M059J (cell line): ENCODE measurements at places on chromosomes 11 and 22.

DNA sequence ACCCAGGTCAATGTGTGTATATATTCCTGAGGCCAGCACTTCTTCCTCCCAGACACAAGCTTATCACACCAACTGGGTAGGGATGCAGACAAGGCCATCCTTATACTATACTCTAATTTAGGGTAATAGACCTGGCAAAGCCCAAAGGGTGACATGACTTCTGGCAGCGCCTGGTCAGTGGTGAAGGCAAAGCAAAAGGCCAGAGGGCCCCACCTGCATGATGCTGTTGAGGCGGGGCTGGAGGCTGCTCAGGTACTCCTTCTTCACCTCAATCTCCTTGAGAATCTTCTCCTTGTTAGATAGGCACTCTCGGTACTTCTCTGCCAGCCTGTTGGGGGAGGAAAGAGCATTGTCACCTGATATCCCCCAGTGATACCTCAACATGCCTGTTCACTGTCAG is 17.1 kb downstream of the THOC5 start:
- DNase-seq: no peak

GRCh38 chr11:4060182-4060923 is 34.2 kb upstream of the RRM1 start:
- no peak for DNase-seq

DNA sequence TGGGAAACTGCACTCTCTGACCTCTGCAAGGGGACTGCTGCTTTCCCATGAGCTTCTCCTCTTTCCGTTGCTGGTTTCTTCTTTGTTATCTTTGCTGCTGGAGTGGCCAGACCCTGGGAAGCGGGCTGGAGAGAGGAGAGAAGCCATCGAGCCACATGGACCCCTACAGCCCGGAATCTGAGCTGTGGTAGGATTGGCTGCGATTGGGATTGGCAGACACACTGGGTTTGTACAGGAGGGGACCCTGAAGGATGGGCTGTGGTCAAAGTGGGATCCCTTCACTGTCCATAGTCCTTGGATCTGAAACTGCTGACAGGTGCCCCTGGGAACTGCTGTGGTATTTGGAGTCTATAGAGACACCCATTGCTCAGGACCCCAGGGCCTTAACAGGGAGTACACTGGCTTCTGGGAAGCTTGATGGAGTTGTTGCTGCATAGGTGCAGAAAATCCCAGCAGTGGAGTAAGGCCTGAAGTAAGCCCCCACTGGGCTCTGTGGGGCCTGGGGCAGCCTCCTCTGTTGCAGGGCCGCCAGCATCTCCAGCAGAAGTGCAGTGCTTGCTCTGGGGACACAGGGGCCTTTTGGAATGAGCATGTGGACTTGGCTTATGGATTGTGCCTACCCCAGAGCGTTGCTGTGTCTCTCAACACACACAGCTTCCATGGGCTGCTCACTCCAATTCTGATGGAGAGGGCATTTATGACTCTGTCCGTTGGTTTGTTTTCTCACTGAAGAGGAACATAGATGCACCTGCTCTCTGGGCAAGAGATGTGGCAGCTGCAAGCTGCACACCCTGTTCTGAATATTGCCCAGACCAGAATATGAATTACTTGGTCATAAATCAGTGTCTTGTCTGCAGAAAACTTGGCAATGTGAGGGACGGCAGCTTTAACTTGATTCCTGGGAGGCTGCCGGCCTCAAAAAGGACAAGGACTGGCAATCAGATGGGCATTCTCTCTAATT is 32.0 kb downstream of the BCR start:
- no peak for DNase-seq

GRCh38 chr22:50112151-50113118 is 22.6 kb downstream of the MOV10L1 start:
- peak; percentile 72 for DNase-seq

- DNase-seq: no peak
Observed at GRCh38 chr22:47533961-47534803, 771.7 kb downstream of the TBC1D22A start.

DNA sequence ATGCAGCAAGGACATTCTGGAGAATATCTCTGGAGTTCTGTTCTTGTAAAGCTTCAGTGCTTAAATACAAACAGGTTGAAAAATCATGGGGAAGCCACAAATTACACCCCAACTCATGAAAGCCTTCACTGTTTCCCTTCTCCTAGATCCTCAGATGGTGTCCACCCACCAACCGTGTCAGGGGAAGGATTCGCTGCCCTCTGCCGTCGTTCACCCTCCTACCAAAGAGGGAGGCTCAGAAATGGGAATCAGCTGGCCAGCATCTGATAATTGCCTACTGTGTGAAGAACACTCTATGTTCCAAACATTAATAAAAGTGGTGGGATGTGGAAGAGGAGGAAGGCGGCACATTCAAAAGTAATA is 7.4 kb upstream of the HEPACAM start:
- DNase-seq: no peak

GRCh38 chr11:34308049-34308912 is 49.5 kb downstream of the ABTB2 start:
- DNase-seq: peak; percentile 52

DNA sequence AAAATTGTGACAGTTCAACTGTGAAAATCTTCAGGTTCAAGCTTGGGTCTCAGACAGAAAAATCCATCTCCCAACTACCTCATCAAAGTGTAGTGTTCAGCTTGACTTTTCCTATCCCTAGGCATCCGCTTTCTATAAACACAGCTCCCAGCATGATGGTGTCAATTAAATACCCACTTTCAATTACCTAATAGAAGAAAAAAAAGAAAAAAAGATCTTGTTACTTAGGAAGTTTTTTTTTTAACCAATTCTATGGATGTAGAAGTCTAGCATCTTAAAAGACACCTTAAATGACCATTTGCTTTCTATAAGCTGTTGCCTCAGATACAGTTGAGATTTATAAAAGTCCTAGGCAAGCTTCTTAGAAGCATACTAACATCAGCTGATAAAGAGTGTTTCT is 244.1 kb upstream of the MTNR1B start:
- no peak for DNase-seq

DNA sequence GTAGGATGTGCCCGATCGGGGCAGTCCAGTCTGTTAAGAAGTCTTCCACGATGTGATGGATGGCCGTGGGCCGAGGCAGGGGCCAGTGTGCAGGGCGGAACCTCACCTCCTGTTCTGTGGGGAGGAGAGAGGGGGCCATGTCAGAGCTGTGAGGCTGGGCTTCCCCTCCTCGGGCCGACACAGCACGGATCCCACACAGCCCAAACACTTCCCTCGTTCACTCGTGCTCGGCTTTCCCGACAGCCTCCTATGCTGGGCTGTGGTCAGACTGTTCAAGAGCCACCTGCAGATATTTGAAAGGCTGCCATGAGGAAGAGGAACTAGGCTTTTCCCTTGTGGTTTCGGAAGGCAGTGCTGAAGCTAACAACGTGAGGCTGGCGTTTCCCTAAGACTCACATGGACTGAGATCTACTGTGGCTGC is 12.3 kb upstream of the TXN2 start:
- no peak for DNase-seq

DNA sequence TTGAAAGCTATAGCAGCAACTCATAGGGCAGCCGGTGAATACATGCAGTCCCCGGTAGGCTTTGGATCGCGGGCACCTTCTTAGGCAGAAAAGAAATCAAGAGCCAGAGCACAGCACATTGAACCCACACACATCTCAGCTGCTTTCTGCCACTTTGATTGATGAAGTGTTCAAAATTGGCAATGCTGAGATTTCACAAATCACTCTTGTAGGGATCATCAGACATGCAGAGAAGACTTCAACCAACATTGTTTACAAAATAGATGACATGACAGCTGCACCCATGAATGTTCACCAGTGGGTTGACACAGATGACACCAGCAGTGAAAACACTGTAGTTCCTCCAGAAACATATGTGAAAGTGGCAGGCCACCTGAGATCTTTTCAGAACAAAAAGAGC is 350.2 kb upstream of the ARHGAP42 start:
- no peak for DNase-seq

DNA sequence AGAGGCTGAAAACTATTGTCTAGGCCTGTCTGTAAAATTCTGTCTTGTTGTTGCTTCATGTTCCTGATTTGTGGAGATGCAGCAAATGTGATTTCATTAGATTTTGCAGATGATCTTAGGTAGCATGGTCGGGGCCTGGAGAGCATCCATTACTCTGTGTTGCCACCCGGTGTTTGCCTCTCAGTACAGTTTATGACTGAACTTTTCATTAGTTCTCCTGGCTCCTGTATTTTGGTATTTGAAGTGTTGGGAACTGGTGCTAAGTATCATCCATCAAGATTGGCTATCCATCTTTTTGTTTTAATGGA is 7.7 kb downstream of the YWHAH start:
- peak; percentile 24 for DNase-seq

DNA sequence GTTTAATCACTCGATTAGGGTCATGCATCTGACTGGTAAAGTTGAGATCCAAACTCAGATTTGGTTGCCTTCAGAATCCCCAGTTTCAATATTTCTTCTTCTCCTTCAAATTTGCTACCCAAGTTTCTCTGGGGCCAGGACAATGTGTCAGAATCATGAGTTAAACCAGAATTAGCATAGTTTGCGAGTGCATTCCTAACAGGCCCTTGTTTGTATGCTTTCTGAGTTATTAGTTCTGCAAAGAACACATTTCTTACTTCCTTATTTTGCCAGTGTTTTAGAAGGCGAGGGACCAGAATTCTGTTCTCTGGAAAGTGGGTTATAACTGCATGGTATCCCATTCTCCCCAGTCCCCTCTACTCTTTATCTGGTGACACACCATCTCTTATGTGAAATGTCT is 112.0 kb downstream of the ARL14EP start:
- DNase-seq: no peak

GRCh38 chr11:76744186-76745043 is 38.7 kb upstream of the TSKU start:
- DNase-seq: no peak

DNA sequence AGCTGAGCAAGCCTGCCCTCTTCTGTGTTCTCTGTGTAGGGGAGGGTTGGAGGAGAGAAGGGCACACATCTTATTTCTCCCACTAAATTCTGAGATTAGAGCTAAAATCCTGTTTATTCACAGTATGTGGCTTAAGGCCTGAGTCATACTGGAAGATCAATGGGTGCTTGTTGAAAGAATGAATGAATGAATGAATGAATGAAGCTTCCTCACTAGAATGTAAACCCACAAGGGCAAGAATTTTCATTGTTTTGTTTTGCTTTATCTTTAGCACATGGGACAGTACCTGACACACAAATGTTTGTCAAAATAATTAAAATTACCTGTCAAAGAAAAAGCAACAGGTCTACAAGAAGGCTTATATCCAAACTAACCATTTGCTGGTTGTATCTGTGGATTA is 50.6 kb upstream of the PAK1 start:
- DNase-seq: no peak

DNA sequence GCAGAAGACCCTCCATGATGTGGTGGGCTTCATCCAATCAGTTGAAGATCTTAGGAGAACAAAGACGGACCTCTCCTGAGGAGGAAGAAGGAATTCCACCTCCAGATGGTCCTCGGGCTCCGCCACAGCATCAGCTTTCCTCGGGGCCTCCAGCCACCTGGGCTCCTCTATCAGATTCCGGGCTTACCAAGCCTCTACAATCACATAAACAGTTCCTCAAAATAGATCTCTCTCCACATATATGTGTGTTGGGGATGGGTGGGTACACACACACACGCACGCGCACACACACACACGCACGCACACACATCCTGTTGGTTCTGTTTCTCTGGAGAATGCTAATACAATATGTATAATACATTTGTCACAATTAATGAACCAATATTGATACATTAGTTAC is 18.8 kb upstream of the NLRP6 start:
- DNase-seq: no peak

DNA sequence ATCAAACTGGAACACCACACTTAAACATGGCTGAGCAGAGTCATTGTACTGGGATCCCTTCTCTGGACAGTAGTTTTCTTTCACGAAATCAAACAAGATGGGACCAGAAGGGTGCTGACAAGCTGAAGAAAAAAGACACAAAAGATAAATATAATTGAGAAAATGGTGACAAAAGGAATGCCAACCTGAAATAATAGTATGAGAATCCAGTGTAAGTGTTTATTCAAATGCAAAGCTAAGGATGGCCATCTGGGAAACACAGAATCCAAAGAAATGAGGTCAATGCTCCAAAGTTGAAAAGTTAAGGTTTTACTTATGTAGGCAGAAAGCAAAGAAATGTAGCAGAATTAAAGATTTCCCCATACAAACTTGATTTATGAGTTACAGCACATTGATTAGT is 5.3 kb upstream of the OR52E5 start:
- no peak for DNase-seq

- DNase-seq: no peak
Observed at GRCh38 chr11:11227296-11228085, 125.6 kb downstream of the CSNK2A3 start.

DNA sequence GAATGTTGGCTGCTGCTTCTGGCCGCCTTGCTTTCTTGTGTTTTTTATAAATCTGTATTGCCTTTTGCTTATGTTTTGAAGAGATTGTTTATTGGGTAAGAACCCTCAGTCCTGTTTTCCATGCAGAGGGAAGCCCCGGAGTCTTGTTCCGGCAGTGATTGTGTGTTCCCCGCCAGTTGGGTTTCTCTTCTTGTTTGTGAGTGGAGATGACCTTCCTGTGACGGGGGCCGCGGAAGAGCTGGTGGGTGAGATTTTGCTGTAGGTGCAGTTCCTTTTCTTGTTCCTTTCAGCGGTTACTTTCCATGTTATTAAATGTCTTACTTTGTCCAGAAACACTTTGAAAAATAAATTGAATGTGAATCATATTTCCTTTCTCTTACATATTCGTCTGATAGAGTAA is 8.3 kb downstream of the TBC1D22A start:
- no peak for DNase-seq

- peak; percentile 92 for DNase-seq
Observed at GRCh38 chr11:33039274-33040032, at the start of gene TCP11L1. Gene TCP11L1 (plus strand): TSS chr11:33039572. CDS start chr11:33043774, 4,202 bp downstream.

- peak; percentile 11 for DNase-seq
Observed at GRCh38 chr11:26974069-26974783, 19.7 kb upstream of the FIBIN start.

DNA sequence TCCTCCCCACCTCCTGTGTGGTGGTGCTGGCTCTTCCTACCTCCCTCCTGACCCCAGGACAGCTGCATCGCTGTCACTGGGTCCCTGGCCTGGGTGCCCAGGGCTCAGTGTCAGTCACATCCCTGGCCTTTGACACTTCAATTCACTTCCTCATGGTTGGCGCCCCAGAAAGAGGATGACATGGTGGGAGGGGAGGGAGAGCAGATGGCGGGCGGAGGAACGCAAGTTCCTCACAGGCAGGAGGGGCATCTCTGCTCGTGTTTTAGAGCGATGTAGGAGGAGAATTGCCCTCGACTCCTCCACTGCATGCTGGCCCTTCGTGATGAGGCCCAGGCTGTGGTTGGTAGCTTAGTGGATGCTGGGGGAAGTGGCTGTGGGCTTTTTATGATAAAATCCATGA is 35.1 kb upstream of the KRTAP5-7 start:
- no peak for DNase-seq

- no peak for DNase-seq
Observed at GRCh38 chr11:47668665-47669064, 26.3 kb upstream of the MTCH2 start.

- no peak for DNase-seq
Observed at GRCh38 chr22:19579115-19579811, 55.1 kb upstream of the CLDN5 start.

DNA sequence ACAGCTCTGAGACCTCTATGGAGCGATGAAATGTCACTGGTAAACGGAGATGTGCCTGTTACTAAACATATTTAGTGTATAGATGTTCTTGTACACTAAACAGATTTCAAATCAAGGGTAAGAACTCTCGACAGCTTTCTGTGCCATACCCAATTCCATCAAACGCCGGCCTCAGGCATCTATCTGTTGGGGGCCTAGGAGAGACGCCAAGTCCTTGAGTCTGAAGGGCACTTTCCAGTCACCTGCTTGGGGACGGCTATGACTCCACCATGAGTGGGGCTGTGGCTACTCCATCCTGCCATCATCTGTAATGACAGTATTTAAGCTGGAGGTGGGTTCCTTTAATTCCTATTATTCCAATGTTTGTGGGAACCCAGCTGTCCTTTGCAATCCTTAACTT is 87.8 kb downstream of the SHANK2 start:
- DNase-seq: no peak
